ENCODE measurements at places on chromosomes 4 and X.

GRCh38 chr4:109801099-109801789 is 555 bp downstream of the CFI start:
- no peak for DNase-seq

- DNase-seq, result no peak
These were observed 26.8 kb downstream of the AMELX start for GRCh38 chrX:11319806-11320520.

- DNase-seq, result no peak
These were observed 1.4 kb upstream of the TEC start for GRCh38 chr4:48270951-48271473.

DNA sequence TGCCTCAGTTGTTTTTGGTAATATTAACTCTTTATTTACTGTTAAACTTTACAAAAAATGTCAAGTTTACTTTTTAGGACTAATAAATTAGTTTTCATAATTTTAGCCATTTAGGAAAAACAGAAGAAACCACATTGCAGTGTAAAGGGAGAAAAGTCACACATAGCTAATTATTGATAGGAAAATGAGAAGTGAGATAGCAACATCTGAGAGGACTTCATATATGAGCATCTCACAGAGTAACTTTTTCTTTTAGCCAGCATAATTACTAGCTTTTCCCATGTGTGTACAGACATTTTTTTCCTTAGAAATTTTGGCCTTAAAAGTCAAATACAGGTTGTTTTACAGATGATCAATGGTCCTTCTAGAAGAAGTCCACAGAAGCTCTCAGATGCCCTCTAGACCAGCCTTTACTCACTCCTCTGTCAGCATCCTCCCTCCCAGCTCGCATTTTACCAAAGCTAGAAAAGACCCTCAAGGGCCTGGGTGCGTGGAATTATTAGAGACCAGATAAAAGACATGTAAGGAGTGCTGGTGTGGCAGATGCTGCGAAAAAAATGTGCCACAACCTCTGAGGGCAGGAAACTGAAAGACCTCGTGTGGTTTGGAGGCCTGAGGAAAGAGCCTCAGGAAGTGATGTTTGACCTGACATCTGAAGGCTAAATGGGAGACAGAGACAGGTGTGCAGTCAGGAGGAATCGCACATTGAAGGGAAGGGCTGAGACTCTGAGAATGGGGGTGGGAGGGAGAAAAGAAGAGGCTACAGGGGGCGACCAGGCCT is 156.9 kb downstream of the CBR4 start:
- no peak for DNase-seq

DNA sequence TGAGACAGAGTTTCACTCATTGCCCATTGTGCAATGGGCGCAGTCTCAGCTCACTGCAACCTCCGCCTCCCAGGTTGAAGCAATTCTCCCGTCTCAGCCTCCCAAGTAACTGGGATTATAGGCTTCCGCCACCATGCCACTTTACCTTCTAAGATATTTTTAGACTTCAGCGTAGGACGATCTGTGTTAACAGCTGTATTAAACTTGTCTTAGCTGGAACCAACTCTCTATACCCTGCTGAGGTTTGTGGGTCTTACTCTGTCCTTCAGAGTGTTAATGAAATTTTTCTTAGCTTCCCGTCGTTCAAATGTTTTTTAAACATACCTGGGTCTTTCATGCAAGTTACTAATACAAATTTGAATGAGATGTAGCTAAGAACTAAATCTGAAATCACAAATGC is 14.7 kb downstream of the TMEM165 start:
- DNase-seq, result no peak

DNA sequence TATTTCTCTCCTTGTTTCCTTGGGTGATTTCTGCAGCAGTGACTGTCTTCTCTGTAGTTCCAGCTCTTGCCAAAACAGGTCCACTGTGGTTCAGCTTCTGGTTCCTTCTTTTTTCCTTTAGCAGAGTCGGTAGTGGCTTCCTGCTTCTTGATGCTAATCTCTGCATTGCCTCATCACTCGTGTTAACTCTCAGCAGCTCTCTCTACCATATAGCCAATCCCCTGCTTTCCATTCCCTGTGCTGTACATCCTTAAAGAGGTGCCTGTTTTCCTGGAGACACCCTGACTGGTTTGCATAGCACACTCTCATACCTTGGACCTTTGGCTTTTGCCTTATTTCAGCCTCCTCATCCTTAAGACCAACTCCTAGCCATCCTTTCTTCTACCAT is 191.2 kb upstream of the LNX1 start:
- no peak for DNase-seq

DNA sequence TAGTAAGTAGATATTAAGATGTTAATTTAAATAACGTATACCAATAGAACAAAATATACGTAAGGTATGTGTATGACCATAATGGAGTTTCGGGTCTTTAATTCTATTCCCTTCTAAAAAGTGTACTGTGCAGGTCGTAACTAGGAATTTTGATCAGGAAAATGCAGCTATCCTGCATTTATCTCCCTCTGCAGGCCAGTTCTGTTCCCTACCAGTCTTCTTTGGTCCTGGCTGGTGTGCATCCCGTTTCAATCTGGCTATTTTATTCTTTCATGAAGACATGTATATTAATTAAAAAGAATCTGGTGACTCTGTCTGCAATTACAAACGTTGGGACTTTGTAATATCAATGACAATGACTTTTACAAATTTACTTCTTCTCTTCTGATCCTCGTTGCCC is 534.1 kb upstream of the AADAT start:
- DNase-seq, result no peak

GRCh38 chr4:3382251-3382650 is 59.5 kb upstream of the HGFAC start:
- DNase-seq, result no peak

- DNase-seq, result no peak
These were observed 63.0 kb upstream of the RBPJ start for GRCh38 chr4:26257850-26258249.

- no peak for DNase-seq
These were observed 67.4 kb downstream of the SOWAHB start for GRCh38 chr4:76830612-76830963.

- DNase-seq, result no peak
These were observed 1133.8 kb downstream of the TECRL start for GRCh38 chr4:63275491-63275890.

GRCh38 chrX:133394765-133395164 is 20.5 kb downstream of the GPC4 start:
- no peak for DNase-seq

DNA sequence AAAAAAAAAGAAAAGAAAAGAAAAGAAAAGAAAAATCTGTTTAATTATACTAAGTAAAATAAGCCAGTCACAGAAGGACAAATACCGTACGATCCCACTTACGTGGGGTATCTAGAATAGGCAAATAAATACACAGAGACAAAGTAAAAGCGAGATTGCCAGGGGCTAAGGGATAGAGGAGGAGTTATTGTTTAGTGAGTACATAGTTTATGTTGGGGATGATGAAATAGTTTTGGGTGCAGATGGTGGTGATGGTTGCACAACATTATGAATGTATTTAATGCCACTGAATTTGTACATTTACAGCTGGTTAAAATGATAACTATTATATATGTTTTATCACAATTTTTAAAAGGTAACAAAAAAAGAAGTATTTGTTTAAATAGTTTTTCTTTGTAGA is 7.1 kb downstream of the CA5B start:
- DNase-seq, result no peak

- DNase-seq, result no peak
These were observed 199.8 kb upstream of the GATB start for GRCh38 chr4:151960449-151961230.

GRCh38 chrX:150375243-150375770 is 12.2 kb downstream of the MAMLD1 start:
- DNase-seq, result no peak

DNA sequence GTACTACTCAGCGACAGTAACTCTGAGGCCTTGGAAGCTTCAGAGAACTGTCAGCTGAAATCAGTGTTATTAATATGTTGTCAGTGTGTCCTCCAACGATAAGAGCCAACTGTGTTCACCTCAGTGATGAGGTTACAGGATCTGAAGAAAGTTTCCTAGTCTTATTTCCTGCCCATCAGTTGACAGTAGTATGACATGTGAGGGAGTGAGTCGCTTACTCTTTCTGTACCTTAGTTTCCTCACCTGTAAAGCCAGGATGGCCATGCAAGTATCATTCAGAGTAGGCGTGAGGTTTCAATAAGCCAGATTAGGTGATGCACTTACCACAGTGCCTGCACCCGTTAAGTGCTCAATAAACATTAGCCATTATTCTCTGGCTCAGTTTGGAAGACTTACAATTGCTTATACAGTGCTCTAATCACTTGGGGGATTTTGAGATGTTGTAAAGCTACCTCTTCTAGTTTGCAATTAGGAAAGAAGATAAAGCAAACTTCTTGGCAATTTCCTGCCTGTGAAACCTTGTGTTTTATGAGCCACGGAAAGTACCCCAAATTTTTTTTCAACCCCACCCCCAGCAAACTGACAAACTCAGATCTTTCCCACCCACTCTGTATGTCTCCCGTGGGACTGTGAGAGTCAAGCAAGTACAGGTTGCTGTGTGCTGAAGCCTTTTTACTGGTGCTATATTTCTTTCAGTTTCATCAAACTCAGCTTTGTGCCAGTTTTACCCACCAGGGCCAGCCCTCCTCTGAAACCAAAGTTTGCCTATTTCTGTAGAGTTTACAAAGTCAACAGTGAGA is 62.2 kb downstream of the ANXA3 start:
- DNase-seq, result no peak

- no peak for DNase-seq
These were observed 85.7 kb upstream of the HPRT1 start for GRCh38 chrX:134374294-134374693.

DNA sequence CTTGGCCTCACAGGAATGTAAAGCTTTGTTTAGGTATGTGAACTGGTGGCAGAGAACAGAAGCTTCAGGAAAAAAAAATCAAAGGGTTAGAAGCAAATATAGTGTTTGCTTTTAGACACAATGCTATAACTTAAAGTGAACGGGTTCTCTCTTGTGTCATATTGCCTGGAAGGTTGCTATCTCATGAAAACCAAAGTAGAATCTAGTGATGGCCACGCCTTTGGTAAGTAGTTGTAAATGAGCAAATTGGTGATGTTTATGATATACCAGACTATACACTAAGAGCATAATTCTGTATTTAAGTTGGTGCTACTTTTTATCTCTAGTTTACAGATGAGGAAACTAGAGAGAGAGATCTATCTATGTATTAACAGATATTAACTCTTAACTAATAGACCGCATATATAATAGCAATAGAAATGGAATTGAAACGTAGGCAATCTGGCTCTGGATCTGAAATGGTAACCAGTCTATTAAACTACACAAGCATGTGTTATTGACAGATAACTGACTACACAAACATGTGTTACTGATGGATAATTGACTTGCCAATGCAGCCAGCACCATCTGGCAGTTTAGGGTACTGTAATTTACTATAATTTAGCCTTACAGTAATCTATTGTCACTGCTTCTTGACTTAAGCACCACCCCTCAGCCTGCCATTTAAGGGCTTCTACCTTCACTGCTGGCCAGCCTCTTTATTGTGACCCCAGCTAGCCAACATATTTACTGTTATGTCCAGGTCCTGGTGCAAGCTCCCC is 40.8 kb downstream of the HCCS start:
- no peak for DNase-seq

GRCh38 chr4:6529021-6529420 is 46.0 kb upstream of the MAN2B2 start:
- no peak for DNase-seq
